ENCODE measurements at places on chromosomes 3 and 15.

- DNase-seq: no peak
These were observed 51.6 kb downstream of the TRPM1 start for GRCh38 chr15:31049682-31050615.

DNA sequence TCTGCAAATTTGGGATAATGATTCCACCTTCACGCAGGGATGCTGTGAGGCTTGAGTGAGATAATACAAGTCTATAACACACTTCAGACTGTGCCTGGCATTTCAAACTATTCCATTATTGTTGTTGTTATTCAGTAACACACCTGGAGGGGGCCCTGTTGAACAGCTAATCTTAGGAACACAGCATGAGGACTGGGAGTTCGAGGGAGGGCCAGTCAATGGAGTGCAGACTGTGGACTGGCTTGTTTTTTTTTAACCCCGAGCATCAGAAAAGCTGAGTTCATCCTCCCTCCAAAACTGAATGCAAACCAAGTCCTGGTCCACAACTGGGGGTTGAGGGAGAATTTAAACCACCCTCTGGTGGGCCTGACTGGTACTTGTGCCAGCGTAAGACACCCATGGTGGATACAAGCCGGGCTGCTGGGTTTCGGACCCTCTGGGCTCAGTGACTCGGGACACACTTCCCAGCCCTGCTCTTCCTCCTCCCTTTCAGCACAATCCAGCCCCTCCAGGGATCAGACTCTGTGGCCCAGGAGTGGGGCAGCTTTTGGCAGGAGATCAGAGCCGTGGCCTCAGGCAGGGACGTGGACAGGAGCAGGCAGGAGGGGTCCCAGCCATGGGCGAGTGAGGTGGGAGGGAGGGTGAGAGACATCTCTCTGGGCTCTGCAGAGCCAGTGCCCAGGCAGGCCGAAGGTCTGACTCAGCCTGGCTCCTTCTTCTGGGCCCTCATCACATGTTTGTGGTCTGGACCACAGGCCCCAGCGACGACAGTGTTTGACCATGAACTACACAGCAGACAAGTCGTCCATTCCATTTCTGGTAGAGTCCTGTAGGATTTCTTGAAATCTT, 36.3 kb upstream of the MEX3B start:
- DNase-seq: peak; percentile 96

- DNase-seq: peak; percentile 35
These were observed 27.4 kb downstream of the CALML4 start for GRCh38 chr15:68177742-68178141.

- no peak for DNase-seq
These were observed 13.1 kb upstream of the SLC27A2 start for GRCh38 chr15:50168783-50169411.

- no peak for DNase-seq
These were observed 19.4 kb downstream of the CMTM8 start for GRCh38 chr3:32257641-32258438.

DNA sequence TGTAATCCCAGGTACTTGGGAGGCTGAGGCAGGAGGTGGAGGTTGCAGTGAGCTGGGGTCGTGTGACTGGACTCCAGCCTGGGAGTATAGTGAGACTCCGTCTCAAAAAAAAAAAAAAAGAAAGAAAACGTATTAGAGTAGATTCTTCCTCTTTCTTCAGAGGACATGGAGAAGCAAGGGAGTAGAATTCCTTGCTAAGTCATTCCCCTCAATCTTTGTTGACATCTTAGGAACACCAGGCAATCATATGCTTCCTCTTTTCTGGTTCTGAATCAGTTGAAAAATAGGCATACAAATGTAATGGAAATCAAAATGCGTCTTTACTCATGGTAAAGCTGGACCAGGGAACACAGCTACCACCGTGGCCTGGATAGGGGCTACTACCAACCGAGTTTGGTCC, 38.3 kb upstream of the ATOSA start:
- DNase-seq: no peak

DNA sequence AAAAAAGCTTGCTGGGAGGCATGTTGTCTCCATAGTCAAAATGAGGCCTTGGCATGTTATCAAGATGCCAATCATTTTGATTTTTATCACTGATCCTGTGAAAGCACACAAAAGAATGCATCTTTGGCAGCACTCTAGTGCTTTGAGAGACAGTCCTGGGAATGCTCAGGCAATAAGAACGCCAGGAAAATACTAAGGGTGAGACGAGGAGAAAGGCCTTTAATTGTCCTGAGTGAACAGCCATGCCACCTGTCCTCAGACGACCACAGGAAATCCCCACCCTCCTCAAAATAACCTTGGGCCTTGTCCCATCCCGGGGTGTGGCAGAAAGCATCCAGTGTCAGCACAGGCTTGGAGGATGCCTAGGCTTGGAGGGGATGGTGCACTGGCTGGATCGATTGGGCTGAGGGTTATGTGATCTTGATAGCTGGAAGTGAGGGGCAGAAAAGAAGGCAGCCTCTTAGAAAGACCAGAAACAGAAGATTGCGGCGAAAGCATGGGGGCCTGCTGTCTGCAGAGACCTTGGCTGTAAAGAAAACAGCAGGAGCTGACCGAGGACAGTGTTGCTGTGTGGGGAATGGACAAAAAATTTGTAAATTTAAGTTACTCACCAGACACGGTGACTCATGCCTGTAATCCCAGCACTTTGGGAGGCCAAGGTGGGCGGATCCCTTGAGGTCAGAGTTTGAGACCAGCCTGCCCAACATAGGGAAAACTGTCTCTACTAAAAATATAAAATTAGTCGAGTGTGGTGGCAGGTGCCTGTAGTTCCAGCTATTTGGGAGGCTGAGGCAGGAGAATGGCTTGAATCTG, 7.3 kb downstream of the TMEM158 start:
- DNase-seq: peak; percentile 75

GRCh38 chr3:124467980-124468902, 262.0 kb upstream of the UMPS start:
- DNase-seq: peak; percentile 84

- no peak for DNase-seq
These were observed 35.7 kb upstream of the TMOD3 start for GRCh38 chr15:51793521-51794305.

GRCh38 chr3:133962849-133963248, 66.9 kb downstream of the SLCO2A1 start:
- DNase-seq: peak; percentile 91

DNA sequence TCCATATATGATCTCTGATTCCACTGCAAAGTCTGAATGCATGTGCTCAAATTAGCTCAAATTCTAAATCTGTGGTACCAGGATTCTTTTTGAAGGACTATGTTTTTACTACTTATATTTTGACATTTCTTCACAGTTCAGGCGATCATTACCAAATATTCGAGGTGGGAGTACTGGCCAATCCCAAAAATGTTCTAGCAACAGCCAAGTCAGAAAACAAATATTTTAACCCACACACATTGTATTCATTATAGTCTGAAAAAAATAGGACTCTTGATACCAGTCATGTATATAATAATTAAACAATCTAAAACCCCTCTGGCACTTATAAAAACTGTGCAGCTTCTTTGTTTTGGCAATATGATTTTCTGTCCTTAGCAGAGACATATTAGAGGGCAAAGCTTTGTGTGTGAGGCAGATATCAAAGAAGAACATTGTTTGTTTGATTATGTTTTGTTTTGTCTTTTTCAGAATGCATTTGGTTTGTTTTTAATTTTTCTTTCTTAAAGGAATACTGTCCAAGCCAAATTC, 37.4 kb downstream of the FGF7 start:
- DNase-seq: no peak

GRCh38 chr3:22361521-22361920, 610.5 kb upstream of the ZNF385D start:
- DNase-seq: peak; percentile 12

GRCh38 chr3:117059067-117059955, 349.7 kb downstream of the TUSC7 start:
- DNase-seq: peak; percentile 15

DNA sequence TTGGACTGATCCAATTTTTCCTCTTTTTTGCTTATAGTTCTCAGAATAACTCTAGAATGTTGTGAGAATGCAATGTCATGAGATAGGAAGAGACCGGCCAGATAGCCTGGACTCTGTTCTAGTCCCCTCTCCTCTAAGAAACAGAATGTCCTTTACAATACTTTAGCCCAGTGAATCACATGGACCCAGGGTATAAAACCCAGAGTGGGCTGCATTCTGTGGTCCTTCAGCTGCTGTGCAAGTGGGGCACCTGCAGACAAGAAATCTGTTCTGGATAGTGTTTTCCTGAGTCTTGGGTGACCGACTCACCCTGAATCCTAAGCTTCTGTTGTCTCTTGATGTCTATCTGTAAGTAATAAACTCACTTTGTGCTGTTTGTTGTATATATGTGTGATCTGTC, 368.6 kb upstream of the DPH6 start:
- no peak for DNase-seq

DNA sequence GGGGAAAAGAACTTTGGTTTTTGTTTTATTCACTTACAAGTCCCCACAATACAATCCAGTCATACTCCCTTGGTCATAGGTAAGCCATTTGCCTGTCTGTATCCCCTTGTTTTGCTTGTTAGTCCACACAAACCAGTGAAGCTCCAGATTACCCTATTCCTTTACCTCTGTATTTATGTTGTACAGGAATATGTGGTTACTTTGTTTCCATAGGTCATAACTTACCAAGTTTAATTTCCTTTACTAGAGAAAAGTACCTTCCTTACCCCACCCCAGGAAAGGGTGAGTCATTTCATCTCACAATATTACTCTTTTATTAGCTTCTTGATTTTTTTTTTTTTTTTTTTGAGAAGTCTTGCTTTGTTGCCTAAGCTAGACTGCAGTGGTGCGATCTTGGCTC, 113.4 kb upstream of the LRRFIP2 start:
- DNase-seq: no peak

DNA sequence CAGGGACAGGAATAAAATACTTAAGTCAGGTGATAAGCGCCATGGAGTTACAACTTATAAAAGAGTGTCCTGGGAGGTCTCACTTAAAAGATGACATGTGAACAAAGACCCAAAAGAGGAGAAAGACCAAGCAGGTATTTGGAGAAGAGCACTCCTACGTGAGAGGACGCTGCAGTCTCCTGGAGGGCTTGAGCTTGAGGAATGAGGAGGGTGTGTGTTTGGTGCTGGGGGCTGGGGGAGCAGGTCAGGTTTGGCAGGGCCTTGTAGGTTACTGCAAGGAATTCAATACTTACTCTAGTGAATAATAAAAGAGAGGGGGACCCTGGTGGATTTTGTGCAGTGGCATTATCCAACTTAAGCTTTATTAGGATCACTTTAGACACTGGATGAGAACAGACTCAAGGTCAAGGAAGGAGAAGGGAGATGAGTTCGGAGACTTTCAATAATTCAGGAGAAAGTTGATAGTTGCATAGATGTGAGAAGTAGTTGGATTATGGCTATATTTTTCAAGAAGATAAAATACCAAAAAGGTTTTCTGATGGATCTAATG, 32.4 kb downstream of the TNIK start:
- no peak for DNase-seq

DNA sequence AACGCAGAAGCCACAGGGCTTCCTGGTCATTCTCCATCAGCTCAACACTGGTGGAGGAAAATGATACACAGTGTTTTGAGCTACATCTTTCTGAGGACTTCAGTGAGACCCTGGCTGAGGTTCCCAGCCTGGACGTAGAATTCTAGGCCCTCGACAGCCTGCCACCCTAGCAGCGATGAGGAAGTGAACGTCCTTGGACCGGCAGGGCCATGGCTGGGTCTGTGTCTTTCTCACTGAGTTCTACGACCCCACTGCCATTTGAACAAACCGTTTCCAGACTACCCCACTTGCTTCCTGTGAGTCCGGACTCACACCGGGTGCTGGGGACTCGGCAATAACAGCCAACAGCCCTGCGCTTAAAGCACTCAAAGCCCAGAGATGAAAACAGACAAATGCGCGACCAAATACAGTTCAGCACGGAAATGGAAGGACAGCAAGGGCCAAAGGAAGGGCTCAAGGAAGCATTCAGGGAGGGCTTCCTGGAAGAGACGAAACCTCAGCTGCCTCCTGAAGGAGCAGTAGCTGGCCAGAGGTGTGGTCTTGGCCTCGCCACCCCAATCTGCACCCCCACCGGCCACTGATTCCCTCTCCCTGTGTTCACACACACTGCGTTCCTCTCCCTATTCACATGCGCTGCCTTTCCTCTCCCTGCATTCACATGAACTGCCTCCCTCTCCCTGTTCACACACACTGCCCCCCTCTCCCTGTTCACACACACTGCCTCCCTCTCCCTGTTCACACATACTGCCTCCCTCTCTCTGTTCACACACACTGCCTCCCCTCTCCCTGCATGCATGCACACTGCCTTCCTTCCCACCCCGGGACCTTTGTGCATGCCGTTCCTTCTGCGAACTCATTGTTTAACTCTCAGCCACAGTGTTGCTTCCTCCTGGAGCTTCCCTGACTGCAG, 136.3 kb upstream of the PRR20G start:
- no peak for DNase-seq

GRCh38 chr3:9074079-9074478, 110.8 kb upstream of the RAD18 start:
- peak; percentile 63 for DNase-seq

DNA sequence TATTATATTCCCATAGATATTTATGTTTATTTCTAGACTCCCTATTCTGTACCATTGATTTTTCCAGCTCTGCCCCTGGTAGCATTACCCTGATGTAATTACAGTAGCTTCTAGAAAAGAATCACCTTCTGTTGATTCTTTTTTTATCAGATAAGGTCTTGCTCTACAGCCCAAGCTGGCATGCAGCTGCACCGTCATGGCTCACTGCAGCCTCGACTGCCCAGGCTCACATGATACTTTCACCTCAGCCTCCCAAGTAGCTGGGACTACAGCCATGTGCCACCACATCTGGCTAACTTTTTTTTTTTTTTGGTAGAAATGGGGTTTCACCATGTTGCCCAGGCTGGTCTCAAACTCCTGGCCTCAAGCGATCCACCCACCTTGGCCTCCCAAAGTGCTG, 41.8 kb downstream of the SLC24A1 start:
- no peak for DNase-seq

DNA sequence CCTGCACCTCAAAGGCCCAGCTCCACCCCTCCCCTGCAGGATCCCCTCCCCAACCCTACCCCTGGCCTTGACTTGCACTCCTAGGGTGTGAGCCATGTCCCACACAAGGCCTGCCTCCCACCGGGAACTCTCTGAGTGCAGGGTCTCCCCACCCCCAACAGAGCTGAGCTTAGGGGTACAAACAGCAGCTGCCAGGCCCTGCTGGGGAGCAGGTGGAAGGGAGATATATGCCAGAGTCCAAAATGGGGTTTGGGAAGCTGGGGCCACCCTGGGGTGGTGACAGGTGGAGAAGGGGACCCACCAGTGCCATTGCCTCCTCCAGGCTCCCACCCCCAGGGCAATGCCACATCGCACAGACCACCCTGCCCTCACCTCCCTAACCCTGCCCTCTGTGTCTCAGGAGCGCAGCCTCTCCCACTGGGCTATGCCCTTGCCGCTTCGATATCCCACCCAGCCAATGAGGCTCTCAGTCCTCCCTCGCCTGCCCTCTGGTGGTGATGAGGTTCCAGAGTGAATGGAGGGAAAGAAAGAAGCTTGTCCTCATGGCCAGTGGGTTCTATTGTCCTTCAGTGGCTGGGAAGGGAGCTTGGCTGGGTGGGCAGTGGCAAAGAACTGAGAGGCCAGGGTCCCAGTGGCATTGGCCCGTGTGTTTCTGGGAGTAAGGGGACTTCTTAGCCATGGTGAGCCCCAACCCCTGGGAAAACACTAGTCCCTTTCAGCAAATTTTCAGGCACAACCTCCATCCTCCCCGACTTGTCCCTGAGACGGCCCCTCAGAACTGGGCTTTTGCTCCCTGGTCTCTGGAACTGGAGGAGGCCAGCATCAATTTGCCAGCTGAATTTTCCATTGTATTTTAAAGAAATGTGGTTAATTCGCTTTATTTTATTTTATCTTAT, 46.8 kb downstream of the CYP11A1 start:
- peak; percentile 45 for DNase-seq

Data from AG08395 (cell line).